ENCODE measurements at places on chromosomes 4 and X.

DNA sequence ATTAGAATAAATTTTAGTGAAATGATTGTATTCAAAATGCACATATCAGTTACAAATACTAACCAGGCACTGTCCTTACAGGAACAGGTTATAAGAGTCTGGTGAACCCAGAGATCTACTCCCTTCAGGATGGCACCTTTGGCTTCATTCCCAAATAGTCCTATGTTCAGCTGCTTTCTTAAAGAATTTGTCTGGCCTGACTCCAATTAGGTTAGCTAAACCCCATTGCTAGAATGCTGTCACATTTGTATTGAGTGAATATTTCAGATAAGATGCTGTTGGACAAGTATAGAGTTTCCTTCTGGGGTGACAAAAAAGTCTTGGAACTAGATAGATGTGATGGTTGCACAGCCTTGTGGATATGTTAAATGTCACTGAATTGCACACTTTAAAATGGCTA lies 69.4 kb downstream of the EFHC2 start:
- peaks cover 5% of the 10 kb centered on the region for H3K36me3 ChIP-seq
- peaks cover 4% of the 10 kb centered on the region for H3K27me3 ChIP-seq
- DNase-seq, result no peak
- no peak overlapping the region for H3K4me3 ChIP-seq
- no peak overlapping the region for H3K27ac ChIP-seq

DNA sequence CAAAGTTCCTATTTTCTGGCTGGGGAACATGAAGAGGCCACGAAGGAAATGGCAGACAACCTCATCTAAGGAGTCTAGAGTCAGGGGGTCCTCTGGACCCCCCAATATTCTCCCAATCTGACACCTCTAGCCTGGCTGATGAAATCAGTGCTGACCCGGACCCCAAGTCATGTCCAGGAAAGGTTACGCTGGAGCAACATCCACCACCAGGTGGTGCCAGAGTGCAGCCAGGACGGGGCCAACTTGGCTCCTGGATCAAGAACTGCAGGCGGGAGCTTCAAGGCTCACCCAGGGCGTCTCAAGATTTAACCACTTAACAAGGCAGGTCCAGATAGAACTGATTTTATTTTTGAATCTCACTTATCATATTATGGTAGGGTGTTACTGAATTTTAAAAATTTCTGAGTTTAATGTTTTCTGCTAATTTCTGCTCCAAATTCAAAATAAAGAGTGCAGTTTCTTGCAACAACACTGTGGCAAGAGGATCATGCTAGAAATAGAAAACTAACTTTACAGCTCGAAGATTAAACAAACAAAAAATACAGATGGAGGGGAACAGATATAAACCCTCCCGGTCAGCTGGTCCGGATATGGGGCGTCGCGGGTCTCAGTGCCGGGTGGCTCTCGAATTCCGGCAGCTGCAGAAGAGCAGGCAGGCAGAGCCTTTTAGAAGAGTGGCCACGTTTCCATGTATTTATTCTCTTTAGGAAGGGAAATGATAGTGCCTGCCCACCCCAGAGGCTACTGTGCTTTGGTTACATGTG lies 135.5 kb downstream of the AFAP1 start:
- DNase-seq, result peak; percentile 89
- H3K27me3 ChIP-seq, result no peaks in the 10 kb centered on the region
- no peak overlapping the region for H3K4me3 ChIP-seq
- peaks cover 20% of the 10 kb centered on the region for H3K36me3 ChIP-seq
- H3K4me1 ChIP-seq, result peaks cover 17% of the 10 kb centered on the region

GRCh38 chr4:3825530-3825929 lies 59.3 kb downstream of the ADRA2C start:
- H3K27me3 ChIP-seq, result no peaks in the 10 kb centered on the region
- no peak for DNase-seq
- H3K36me3 ChIP-seq, result no peaks in the 10 kb centered on the region
- no peak overlapping the region for H3K4me3 ChIP-seq
- H3K27ac ChIP-seq, result no peak overlapping the region
- no peaks in the 10 kb centered on the region for H3K4me1 ChIP-seq

DNA sequence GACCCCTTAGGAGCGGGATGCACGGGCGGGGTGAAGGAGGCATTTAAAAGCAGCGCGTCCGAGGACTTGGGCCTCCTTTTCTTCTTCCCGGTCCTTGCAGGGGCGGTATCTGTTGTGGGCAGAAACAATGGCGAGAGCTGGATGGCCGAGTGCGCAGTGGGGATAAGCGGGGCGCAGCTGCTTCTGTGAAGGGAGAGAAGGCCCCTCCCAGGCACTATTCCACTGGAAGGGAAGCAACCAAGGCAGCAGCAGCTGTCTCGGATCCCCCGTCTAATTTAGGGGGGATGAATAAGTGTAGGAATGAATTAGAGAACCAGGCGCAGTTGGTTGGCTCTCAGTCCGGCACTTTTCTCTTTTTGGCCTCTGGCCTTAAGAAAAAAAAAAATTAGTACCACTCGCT lies 995 bp downstream of the SMARCA5 start:
- peak overlapping the region; percentile 82 for H3K4me3 ChIP-seq
- H3K36me3 ChIP-seq, result peaks cover 31% of the 10 kb centered on the region
- H3K4me1 ChIP-seq, result peaks cover 43% of the 10 kb centered on the region
- DNase-seq, result peak; percentile 39
- peaks cover 15% of the 10 kb centered on the region for H3K27me3 ChIP-seq

GRCh38 chr4:16029886-16030285 lies 53.9 kb downstream of the PROM1 start:
- H3K4me3 ChIP-seq, result no peak overlapping the region
- DNase-seq, result no peak
- peaks cover 9% of the 10 kb centered on the region for H3K27me3 ChIP-seq
- H3K4me1 ChIP-seq, result no peaks in the 10 kb centered on the region

GRCh38 chrX:71910986-71911730 lies 513 bp downstream of the NHSL2 start:
- H3K27ac ChIP-seq, result no peak overlapping the region
- H3K36me3 ChIP-seq, result no peaks in the 10 kb centered on the region
- peak; percentile 28 for DNase-seq
- no peaks in the 10 kb centered on the region for H3K4me1 ChIP-seq
- H3K4me3 ChIP-seq, result no peak overlapping the region

GRCh38 chrX:108993909-108994308 lies 257.5 kb upstream of the IRS4 start:
- H3K4me3 ChIP-seq, result no peak overlapping the region
- no peaks in the 10 kb centered on the region for H3K4me1 ChIP-seq
- DNase-seq, result no peak
- no peak overlapping the region for H3K27ac ChIP-seq
- H3K27me3 ChIP-seq, result no peaks in the 10 kb centered on the region

- no peak for DNase-seq
- H3K27ac ChIP-seq, result no peak overlapping the region
- no peak overlapping the region for H3K4me3 ChIP-seq
- H3K27me3 ChIP-seq, result no peaks in the 10 kb centered on the region
- no peaks in the 10 kb centered on the region for H3K36me3 ChIP-seq
Measured at GRCh38 chrX:88072339-88073030, 554.9 kb downstream of the KLHL4 start.
